NCI-H1436 treated with DMSO at 0.1 percent for 48 hours (cell line): ENCODE measurements at places on chromosomes 1 and 21.

- DNase-seq, result no peak
Observed at GRCh38 chr1:14106126-14106525, 406.1 kb downstream of the PRDM2 start.

- DNase-seq, result no peak
Observed at GRCh38 chr1:235888119-235888643, 21.5 kb upstream of the LYST start.

DNA sequence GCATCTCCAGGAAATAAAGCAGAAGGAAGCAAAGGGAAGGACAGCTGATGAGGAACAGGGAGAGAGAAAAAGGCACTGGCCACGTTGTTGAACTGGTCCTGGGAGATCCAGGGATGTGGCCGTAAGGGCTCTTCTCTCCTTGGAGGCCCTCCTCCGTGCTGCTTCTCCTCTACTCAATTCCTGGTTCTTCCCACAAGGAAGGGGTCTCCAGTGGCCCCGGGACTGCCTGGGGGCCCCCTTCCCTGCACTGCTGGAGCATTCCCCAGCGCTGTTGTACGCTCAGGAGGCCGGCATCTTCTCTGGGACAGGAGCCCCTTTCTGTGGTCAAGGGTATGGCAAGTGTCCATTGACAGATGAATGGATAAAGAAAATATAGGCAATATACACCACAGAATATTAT, 88.5 kb upstream of the TLR5 start:
- DNase-seq, result no peak

- no peak for DNase-seq
Observed at GRCh38 chr1:207941665-207942064, 30.7 kb upstream of the CD34 start.

- DNase-seq, result no peak
Observed at GRCh38 chr1:910881-911721, 12.6 kb upstream of the SAMD11 start.

GRCh38 chr1:208562151-208562960, 318.2 kb upstream of the PLXNA2 start:
- no peak for DNase-seq

GRCh38 chr1:49465486-49466185, 558.1 kb downstream of the AGBL4 start:
- DNase-seq, result no peak

GRCh38 chr1:173005196-173005864, 45.4 kb downstream of the TNFSF18 start:
- DNase-seq, result no peak

DNA sequence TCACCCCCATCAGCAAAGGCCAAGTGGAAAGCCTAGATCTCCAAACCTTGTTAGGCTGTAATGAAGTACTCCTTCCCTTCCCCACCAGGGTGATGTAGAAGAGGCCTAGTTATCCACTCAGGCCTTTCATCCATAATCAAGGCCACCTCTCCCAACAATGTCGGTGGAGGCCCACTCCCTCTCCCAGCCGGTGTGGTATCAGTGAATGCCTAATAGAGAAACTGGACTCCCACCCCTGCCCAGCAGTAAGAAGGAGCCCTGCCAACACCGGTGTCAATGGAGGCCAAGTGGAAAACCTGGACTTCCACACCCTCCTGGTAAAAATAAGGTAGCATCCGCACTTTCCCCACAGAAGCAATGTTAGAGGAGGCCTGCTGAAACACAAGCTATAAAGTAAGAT, 23.9 kb downstream of the NDUFS5 start:
- no peak for DNase-seq

DNA sequence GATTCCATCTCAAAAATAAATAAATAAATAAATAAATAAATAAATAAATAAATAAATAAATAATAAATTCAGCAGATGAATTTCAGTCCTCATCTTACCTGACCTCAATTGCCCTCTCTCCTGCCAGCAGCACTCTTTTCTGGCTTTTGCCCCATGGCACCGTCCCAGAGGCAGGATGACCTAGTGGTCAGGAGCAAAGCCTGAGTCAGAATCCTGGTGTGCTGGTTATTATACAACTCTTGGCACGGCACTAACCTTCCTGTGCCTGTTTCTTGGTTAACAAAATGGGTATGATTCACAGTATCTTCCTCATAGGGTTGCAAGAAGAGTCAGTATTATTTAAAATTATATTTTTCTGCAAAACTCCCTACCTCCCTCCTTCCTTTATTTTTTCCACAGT, 43.0 kb downstream of the NKAIN1 start:
- no peak for DNase-seq

DNA sequence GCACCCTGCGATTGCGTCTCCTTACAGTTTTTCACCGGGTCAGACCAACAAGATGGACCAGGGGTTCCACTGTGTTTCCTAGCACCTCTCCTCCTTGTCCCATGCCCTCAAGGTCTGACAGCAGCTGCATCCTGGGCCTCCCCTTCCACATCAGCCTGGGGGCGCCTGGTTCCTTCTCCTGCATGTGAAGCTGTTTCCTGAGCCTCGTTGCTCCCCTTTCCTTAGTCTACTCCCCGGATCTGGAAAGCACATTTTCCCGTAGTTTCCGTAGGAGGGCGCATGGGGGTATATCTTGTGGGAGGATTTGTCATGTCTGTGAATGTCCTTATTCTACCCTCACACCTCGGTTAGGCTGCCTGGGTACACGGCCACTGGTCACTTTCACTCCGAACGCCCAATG, 6.1 kb downstream of the PRDM15 start:
- no peak for DNase-seq

DNA sequence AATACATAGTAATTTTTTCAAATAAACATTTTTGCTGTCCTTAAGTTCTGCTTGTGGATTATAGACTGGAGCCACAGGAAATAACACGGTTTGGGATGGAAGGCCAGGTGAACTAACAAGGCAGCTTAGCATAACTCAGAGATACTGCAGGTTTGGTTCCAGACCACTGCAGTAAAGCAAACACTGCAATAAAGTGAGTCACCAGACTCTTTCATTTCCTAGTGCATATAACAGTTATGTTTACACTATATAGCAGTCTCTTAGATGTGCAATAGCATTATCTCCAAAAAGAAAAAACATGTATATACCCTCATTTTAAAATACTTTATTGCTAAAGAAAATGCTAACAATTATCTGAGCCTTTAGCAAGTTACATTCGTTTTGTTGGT, 22.0 kb downstream of the LRRC42 start:
- no peak for DNase-seq

DNA sequence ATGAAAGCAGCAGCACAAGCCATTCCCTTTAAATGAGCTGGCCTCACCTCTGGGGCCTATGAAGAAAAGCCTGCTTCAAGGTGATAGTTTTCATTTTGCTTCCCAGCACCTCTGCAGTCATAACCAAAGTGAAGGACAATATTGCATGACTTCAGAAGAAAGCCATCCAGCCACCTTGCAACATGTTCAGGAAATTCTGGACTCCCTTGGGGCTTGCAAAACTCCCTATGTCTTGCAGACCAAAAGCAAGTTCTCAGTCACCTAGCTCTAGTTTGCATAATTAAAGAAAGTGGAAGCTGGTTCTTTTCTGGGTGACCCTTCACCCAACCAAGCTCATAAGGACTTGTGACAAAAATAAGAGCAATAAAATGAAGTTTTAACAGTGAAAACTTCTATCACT, 87.6 kb downstream of the GFI1 start:
- no peak for DNase-seq

DNA sequence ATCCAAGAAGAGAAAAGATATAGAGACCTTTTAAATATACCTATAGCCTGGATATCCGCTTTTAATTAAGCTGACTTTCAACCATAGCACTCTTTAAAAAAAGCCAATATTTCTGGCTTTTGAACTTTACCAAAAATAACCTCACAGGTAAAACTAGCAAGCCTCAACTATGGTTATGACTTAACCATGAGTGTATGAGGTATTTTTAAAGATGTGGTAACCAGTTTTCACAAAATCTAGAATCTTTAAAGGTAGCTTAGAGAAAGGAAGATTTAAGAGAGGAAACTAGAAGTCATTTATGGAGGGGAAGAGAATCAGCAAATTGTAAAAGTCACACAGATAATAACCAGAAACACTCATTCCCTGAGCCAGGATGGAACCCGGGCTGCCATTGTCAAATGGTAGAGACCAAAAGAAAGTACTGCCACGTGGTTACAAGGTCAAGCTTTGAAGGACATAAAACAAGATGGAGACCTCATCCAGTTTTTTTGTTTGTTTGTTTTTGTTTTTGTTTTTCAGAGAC, 288.4 kb upstream of the RGS18 start:
- DNase-seq, result no peak

- DNase-seq, result no peak
Observed at GRCh38 chr1:154998818-154999570, 3.6 kb upstream of the ZBTB7B start.

DNA sequence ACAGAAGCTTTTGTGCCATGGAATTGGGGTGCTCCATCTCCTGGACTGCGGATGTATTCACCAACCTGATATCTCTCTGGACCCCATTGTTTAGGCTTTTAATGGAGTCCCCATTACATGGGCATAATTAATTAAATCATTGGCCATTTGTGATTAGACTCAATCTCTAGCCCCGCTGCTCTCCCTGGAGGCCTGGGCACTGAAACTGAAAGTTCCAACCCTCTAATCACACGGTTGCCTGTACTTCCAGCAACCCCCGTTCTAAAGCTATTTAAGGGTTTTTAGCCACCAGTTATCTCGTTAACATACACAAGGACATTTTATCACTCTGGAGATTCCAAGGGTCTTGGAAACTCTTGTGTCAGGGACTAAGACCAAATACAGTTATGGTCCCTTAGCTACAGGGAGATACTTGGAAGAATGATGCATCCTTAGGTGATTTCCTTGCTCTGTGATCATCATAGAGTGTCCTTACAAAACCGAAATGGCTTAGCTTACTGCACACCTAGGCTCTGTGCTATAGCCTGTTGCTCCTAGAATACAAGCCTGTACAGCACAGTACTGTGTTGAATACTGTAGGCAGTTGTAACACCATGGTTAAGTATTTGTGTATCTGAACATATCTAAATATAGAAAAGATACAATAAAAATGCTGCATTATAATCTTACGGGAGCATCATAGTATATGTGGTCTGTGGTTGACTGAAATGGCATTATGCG, 71.8 kb downstream of the VPS13D start:
- DNase-seq, result no peak

- DNase-seq, result no peak
Observed at GRCh38 chr21:35019631-35020032, 29.5 kb downstream of the RUNX1 start.

- no peak for DNase-seq
Observed at GRCh38 chr1:2788506-2789163, 12.9 kb downstream of the TTC34 start.

- DNase-seq, result no peak
Observed at GRCh38 chr21:45982092-45982757, 655 bp downstream of the COL6A1 start.

- DNase-seq, result no peak
Observed at GRCh38 chr21:31920275-31920674, 47.5 kb downstream of the HUNK start.
